Fibroblast of skin of right quadriceps (primary cell): ENCODE measurements at places on chromosomes 1 and 21.

DNA sequence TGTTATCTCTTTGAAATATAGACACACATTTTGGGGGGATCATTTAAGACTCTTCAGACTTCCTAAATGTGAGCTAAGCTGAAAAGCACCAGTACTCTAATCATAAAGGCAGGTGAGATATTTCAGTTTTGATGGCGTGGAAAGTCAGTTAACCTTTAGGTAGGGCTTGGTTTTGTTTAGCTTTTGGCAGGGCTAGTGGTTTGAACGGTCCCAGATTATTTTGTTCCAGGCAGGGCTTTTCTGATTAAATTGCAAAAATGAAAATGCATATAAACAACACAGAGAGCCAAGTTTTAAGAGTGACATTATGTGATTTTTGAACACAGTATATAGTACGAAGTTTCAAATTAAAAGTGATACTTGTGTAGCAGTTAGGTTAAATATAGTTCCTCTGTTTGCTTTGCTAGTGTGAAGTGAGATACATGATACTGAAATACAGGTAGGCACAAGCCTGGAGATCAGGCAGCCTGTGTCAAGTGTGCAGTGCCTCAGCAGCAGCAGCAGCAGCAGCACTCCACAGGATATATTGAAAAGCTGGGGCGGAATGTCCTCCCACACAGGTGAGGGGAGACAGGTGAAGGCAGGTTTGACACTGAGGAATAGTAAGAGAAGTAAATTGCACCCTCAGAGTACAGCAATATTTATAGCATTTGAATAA lies 47.4 kb downstream of the CAMTA1 start:
- no peak for DNase-seq

GRCh38 chr1:45134461-45134873 lies 71.9 kb downstream of the ZSWIM5 start:
- DNase-seq = no peak

- no peak for DNase-seq
Observed at GRCh38 chr21:25528515-25528914, 78.8 kb downstream of the MRPL39 start.

GRCh38 chr1:229167318-229167717 lies 103.6 kb upstream of the RAB4A start:
- DNase-seq = no peak

- no peak for DNase-seq
Observed at GRCh38 chr21:27329255-27329851, 362.5 kb upstream of the ADAMTS5 start.

- no peak for DNase-seq
Observed at GRCh38 chr1:232292239-232292638, 337.7 kb downstream of the SIPA1L2 start.

GRCh38 chr1:77925956-77926355 lies 37.5 kb downstream of the NEXN start:
- DNase-seq = no peak

GRCh38 chr1:230165536-230165935 lies 98.5 kb downstream of the GALNT2 start:
- no peak for DNase-seq

DNA sequence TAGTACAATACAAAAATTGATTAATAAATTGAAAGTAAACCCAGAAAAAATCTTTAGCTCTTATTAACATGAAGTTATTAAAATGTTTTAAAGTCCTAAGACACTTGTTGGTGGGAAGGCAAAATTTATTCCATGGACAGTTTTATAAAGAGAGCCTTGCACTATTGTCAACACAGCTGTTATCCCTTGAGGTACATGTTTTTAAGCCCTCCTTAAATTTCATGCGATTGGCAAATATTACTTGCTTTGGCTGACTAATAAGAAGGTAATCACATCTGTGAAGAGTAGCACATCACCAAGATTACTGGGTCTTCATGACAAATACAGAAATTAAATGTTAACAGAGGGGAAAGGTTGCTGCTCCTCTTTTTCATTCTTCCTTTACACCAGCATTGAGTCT lies 611.1 kb downstream of the BRINP3 start:
- DNase-seq = no peak

- peak; percentile 9 for DNase-seq
Observed at GRCh38 chr1:182952677-182953444, at the start of gene SHCBP1L. SHCBP1L (minus strand) TSS chr1:182953166; CDS start chr1:182953133, 33 bp downstream.

GRCh38 chr1:241518476-241519307 lies 863 bp downstream of the FH start:
- peak; percentile 17 for DNase-seq

- DNase-seq = no peak
Observed at GRCh38 chr1:156592910-156593660, 1.5 kb downstream of the NAXE start.

- peak; percentile 44 for DNase-seq
Observed at GRCh38 chr1:95034506-95034905, 38.2 kb downstream of the ALG14 start.

- no peak for DNase-seq
Observed at GRCh38 chr1:80367058-80367457, 1360.5 kb upstream of the ADGRL4 start.

DNA sequence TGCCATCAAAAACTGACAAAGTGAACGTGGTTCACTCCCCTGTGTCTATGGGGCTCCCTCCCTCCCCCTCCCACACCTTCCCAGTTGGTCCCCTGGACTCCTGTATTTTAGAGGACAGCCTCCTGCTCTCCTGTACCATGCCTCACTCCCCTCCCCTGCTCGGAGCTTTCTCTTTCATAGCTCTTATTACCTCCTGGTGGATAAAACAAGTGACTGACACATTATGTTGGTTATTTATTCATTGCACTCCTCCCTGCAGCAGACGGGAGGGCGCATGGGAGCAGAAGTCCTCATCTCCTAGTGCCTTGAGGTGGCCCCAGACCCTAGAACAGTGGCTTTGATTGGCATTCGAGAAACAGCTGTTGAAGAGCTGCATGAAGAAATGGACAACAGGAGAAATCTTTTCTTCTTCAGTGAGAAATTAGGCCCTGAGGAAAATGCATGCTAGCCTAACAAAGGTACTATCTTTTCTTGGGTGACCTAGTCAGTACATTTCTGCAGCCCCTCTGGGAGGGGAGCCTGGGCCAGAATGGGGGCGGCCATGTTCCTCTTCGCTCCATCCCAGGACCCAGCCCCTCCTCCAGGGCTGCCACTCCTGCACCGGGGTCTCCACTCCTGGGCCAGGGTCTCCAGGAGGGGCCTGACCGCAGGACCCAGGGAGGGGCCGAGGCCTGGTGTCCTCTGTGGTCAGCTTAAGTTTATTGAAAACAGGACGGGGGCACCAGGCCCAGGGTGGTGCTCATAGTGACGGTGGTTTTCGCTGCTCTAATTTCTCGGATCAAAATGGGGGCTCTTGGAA lies 1.2 kb upstream of the TFF1 start:
- DNase-seq = no peak

- DNase-seq = peak; percentile 33
Observed at GRCh38 chr1:43531107-43531905, 623 bp downstream of the PTPRF start.

DNA sequence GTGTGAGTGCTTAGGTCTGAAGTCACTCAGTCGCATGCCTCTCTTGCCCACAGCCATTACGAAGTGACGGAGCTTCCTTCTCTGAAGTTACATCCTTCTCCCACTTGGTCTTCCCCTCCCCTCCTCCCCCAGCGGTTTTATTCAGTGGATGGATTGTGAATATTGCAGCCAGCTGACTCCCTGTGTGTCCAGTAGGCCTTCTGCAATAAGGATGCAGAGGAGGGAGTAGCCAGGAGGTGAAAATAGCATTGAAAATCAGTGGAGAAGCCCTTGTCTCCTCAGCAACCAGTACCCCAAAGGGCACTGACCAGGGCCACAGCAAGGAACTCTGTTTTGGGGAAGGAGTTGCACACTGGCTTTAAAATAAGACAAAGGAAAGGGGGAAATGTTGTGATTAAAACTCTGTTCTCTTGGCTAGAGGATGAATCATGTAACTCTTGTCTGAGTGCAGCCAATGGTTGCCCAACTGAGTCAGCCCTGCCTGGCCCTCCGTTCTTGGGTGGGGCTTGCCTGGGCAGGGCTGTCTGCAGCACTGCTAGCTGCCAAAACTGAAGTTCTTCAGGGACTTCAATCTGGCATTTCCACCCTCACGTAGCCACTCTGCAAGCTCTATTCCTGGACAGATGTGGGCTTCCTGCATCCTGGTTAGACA lies 4.3 kb downstream of the S100A10 start:
- peak; percentile 86 for DNase-seq

DNA sequence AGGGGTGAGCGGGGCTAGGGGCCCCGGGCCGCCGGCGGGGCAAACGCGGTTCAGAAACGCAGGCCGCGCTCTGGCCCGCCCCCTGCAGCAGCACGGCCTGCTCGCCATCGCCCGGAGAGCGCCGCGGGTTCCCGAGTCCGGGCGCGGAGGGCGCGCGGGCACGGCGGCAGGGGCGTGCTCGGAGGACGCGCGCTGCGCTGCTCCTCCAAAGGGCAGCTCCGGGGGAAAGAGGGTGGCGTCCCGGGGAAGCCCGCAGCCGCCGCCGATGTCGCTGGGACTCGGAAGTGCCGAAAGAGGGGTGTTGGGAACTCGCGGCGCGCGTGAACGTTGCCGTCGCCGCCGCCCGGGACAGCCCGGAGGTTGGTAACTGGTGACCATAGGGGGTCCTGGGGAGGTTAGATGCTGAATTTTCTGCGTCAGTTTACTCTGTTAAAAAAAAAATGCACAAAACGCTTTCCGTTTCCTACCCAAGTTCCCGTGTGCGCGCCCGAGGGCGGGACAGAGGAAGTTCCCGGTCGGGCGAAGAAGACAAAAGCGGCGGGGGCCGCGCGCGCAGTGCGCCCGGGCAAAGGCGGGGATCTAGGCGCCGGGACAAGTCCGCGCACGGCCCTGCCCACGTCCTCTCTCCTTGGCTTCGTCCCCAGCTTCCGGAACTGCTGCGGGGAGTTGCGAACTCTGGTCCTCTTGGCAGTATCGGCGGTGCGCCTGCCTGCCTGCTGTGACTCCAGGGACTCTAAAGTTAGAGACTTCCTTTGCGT lies at the start of gene HHAT:
Gene HHAT (plus strand): TSS at position 157 of the 758 bp plus-strand sequence. CDS start 20,074 bp downstream, outside the sequence.
- peak; percentile 72 for DNase-seq

DNA sequence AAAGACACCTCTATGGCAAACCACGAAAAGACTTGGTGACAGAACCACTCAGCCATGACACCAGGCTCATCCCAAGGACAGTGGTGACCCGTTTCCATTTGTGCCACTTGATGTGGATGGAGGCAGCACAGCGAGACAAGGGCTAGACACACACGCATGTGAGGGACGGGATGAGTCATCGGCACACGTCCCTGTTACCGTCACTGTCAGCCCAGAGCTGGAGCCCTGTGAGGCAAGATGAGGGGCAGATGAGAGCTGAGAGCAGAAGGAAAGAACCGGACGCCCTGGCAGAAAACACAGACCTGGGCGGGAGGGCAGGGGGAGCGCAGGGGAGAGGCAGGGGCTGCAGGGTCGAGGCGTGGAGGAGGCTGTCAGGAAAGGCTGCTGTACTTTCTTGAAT lies 57.8 kb downstream of the SIK1 start:
- DNase-seq = peak; percentile 66

DNA sequence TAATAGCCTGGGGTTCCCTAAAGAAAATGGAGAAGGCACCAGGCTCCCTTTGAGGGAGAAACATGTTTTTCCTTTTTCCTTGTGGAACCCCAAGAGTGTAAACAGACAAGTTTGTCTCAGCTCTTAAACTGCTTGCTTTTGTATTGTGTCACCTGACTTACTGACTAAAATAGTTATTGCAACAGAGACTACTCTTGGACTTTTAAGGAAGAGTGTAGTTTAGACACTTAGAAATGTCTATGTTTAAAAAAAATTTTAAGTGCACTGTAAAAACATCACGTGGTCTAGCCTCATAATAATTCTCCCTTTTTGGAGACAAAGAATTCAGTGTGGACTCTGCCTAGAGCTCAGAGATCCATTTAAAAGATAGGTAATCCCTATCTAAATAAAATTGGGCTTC lies 141.1 kb downstream of the TRIM33 start:
- DNase-seq = no peak

- no peak for DNase-seq
Observed at GRCh38 chr1:29389533-29390041, 153.3 kb downstream of the PTPRU start.

DNA sequence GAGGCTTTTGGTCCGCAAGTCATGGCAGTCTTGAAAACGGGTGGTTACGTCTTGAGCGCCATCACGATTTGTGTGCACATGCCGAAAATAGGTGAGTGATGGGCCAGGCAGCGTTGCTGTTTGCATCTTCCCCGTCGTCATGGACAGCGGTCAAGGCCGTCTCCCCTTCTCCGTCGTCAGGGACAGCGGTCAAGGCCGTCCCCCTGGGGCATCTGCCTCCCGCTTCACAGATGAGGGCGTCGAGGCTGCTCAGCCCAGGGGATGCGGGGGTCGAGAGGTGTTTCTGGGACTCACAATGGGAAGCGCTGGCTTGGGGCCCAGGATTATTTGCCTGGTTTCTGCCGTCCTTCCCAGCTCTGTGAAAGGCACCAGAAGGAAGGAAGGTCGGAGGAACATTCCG lies 162.2 kb downstream of the PRDM16 start:
- DNase-seq = no peak

GRCh38 chr1:109521002-109521951 lies 11.8 kb upstream of the AMIGO1 start:
- DNase-seq = peak; percentile 23

- no peak for DNase-seq
Observed at GRCh38 chr1:50971748-50972305, 1.8 kb downstream of the CDKN2C start.

DNA sequence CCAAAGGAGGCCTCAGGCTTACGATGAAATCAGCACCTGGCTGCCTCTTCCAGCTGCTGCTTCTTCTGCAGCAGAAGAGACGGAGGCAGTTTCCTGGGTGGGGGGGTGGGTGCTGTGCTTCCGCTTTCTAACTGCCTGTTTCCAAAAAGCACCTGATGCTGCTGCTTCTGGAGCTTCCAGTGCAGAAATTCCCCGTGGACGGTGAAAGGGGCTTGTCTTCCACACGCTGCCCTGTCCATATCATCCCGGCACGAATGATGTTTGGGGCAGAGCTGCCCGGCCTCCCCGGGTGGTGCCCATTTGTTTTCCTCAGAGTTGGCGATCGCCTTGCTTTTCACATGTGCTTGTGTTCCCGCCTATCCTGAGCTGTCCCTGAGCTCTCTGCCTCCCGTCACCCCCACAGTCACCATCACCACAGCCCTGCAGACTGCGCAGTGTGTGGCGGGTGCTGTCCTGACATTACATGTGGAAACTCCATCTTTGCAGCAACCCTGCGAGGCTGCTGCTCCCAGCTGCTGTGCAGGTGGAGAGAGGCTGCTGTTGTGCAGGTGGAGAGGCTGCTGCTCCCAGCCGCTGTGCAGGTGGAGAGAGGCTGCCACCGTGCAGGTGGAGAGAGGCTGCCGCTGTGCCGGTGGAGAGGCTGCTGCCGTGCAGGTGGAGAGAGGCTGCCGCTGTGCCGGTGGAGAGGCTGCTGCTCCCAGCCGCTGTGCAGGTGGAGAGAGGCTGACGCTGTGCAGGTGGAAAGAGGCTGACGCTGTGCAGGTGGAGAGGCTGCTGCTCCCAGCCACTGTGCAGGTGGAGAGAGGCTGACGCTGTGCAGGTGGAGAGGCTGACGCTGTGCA lies 1.8 kb downstream of the TTLL10 start:
- DNase-seq = no peak

DNA sequence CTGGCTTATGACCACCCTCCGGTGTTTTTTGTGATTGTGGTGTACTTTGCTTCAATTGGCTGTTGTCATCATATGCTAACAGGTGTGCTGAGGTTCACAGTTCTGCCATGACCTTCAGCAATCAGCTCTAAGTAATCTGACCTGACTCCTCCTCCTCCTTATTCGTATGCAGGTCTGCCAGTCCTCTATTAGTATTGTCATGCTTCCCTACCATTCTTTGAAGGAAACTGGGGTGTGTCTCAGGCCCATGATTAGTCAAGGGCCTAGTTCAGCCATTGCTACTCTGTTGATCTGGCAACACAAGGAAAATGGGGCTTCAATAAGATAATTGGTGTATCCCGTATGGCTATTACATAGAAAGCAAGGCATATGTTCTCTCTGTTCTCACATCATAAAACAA lies 332.3 kb upstream of the DPYD start:
- no peak for DNase-seq
